OCI-LY7 (cell line): ENCODE measurements at places on chromosomes 1 and 21.

DNA sequence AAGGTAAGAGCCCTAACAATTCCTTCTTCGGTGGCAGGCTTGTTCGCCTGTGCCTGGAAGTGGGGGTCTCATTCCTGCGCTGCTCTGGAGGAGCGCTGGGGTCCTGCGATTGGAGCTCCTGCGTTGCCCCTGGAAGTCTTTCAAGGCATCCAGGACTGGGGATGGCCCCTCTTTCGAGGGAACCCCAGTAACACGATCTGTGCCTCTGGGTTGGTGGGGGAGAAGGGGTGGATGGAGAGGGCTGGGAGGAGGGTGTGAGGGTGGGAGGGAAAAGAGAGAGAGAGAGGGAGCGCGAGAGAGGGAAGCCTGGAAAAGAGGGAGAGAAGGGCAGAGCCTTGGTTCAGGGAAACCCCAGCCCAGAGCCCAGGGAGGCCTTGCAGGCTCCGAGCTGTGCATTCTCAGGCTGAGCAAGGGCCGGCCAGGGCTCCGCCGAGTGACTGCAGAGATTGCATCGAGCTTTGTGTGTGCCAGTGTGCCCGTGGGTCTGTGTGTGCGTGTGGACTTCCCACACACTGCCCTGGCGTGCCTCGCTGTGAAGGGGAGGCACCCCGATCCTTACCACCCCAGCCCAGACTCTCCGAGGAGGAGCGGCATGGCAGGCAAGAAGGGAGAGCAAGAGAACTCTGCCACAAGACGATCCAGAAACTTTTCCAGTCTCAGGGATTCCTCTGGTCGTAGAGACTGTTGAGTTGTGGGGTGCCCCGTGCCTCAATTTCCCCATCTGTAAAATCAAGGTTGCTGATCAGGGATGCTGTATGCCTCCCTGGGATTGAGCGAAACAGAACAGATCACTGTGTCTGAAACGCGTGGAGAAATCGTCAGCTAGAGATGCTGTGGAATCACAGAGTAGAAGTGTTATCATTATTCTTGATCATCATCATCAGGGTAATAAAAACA is 619 bp downstream of the BCL9 start:
- peak; percentile 39 for DNase-seq

DNA sequence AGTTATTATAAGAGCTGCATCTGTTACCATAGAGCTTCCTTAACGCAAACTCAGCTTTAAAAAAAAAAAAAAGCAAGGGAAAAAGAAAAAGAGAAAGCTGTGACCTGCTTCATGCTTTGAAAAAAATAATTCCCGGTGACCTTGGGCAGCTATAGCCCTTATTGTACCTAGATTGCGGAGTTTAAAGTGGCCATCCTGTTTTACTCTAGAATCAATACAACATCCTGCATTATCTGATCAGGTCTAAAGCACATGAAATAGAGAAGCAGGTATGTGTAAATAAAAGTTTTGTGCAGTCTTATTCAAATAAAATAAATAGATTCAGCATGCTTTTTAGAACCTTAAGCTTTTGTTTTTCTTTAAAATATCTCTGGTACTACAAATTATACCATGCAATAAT is 126.8 kb upstream of the KIAA1614 start:
- no peak for DNase-seq

GRCh38 chr1:174165471-174166137 is 6.3 kb downstream of the RABGAP1L start:
- peak; percentile 59 for DNase-seq

- DNase-seq = no peak
Measured at GRCh38 chr1:23514111-23514679, 16.8 kb downstream of the E2F2 start.

GRCh38 chr1:77459881-77460280 is 178.1 kb downstream of the AK5 start:
- no peak for DNase-seq

DNA sequence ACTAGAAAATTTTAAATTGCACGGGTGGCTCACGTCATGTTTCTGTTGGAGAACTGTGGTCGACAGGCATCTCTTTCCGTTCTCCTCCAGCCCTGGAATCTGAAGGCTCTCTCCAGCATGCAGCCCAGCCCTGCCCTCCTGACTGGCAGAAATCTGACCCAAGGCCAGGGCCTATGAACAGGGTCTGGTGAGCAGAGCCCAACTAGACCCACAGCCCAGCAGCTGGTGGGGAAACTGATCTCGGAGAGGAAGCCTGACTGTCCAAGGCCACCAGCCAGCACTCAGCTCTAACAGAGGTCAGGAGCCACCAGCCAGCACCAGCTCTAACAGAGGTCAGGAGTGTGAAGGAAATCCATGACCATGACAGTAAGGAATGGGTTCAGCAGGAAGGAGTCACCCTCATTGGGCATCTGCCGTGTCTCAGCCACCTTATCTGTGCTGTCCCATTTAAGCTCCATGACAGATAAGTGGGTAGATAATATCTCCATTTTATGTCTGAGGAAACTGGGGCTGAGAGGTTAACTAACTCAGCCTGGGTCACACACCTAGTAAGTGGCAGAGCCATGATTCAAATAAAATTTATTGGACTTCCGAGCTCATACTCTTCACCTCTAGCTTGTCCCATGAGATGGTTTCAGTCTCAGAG is 20.2 kb upstream of the PKP1 start:
- DNase-seq = no peak

GRCh38 chr1:153647346-153647714 is 11.2 kb upstream of the SNAPIN start:
- DNase-seq = no peak
